NCI-H146 (cell line): ENCODE measurements at places on chromosomes 12 and 14.

DNA sequence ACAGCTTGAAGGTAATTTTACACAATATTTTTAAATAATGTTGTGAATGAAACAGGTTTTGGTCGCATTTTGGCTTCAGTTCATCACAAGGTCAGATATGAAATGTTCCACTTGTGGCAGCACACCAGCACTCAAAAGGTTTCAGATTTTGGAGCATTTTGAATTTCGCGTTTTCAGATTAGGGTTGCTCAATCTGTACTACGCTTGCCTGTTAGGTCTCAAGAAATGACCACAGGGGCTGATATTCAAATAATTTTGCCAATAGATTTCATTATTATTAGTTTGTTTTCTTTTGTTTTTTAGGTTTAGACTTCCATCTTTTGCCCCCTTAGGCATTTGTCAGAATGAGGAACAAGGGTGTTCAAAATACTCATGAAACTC is 29.8 kb downstream of the DICER1 start:
- no peak for DNase-seq

DNA sequence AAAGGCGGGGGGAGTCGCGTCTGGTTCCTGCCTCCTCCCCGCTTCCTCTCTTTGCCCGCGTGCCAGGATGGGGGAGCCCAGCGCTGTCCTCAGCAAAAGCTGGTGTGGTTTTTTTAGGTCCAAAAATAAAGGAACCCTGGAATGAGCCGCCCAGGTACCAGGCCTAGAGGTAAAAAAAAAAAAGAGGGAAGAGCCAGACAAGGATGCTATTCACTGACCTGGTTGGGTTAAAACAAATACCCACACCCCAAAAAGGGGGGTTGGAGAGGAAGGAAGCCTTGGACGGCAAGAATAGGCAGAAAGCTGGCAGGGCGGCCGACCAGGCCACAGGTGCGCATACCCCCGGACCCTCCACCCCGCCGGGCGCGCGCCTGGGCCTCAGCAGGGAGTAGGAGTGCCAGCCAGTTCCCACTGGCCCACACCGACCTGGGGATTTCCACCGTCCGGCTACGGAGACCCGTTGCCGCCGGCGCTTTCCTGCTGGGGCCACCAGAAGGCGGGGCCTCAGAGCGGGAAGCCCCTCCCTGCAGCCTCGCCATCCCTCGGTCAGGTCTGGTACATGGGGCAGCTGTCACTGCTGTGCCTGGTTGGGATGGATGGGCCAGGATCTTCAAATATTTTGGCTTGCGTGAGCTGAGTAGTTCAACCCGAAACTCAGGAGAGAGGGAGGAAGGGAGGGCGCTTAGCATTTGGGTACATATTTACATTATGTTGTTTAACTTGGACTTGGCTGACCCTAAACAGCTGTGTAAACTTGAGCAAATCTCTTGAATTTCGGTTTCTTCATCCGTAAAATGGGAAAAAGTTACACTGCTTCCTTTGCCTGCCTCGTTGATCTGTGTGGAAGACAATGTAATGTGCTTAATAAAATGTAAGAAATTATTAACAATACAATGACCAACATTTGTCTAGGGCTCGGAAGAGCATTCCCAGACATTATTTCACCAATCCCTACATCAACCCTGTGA is 5.4 kb upstream of the IRF2BPL start:
- peak; percentile 84 for DNase-seq

DNA sequence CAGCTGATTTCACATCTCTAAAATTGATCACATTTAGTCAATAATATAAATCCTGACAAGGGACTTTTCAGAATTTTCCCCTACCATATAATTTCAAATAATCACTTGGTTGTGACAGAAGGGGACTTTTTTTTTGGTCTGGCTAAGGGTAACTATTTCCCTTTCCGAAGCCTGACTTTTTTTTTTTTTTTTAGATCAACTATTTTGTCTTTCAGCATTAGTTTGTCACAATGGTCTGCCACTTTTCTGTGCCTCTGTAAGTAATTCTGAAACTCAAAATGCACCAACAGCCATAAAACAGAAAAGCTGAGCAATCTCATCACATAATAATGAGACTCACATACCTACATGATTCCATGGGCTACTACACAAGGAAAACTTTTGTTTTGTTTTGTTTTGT is 266.4 kb downstream of the SSPN start:
- DNase-seq = no peak

GRCh38 chr14:33780035-33780434 is 170.8 kb downstream of the EGLN3 start:
- DNase-seq = no peak

DNA sequence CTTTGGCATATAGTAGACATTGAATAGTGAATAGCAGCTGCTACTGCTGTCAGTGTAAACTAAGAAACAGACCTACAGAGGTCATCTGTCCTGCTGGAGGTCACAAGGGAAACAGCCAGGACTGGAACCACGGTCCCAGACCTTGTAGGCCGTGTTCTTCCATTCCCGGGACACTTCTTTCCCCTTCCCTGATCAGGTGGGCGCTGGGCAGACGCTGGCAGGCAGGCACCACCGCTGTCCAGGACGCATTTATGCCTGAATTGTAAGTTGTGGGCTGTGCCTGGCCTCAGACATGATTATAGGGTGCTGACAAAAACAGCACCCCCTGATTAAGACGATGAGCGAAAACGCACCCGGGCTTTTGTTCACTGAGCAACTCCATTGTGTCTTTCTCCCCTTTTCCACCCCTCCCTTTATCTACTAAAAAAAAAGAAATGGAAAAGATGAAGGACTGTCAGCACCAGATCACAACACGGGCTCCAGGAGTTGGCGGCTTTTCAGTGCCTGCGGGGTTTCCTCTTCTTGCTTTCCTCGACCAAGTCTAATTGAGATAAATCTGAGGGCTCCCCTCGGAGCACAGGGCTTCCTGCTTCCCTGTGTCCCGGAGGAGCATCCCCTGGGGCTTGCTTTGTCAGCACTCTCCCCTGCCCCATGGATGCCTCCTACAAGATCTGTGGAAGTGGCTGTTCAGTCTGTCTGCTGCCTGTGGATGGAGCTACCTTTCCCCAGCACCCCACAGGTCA is 80.6 kb downstream of the TSPAN9 start:
- no peak for DNase-seq

GRCh38 chr14:52824462-52824861 is 33.1 kb upstream of the GNPNAT1 start:
- DNase-seq = no peak

DNA sequence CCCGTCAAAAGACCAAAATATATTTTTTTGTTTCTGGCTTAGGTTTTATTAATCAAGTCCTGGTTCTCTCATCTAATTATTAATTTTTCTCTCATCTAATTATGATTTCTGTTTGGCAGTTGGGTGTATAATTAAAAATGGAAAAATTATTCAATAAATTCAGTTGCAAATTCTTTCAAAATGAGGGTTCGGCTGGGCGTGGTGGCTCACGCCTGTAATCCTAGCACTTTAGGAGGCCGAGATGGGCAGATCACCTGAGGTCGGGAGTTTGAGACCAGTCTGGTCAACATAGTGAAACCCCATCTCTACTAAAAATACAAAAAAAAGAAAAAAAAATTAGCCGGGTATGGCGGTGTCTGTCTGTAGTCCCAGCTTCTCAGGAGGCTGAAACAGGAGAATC is 3.9 kb upstream of the GTSF1 start:
- DNase-seq = no peak

DNA sequence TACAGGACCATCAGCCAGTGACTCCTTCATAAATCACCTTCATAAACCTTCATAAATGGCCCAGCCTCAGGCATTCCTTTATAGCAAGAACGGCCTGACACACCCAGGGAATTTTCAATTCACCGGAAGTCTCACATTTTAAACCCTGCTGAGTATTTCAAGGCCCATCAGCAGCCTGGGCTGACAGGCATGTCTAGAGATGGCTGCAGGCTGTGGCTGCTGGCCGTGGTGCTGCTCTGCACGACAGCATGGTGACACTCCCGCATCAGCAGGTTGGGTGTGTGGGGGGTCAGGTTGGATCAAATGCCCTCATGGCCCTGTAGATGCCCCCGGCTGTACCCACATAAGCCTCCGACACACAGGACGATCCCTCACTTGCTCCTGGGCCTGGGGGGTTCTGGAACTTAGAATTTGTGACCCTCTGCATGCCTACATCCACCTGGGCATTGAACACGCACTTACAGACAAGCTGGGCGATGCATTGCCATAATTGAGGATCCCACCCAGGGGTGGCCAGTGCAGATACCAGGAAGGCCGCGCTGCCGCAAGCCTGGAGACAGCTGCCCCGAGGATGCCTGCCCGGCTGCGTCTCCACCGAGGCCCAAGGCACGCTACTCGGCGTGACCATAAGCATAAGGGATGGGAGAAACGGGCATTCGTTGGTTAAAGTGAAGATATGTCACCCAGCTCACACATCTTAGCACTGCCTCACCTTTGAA is 124.3 kb downstream of the PIWIL1 start:
- DNase-seq = no peak

- no peak for DNase-seq
These were observed 225.0 kb upstream of the ARID2 start for GRCh38 chr12:45504316-45505010.

DNA sequence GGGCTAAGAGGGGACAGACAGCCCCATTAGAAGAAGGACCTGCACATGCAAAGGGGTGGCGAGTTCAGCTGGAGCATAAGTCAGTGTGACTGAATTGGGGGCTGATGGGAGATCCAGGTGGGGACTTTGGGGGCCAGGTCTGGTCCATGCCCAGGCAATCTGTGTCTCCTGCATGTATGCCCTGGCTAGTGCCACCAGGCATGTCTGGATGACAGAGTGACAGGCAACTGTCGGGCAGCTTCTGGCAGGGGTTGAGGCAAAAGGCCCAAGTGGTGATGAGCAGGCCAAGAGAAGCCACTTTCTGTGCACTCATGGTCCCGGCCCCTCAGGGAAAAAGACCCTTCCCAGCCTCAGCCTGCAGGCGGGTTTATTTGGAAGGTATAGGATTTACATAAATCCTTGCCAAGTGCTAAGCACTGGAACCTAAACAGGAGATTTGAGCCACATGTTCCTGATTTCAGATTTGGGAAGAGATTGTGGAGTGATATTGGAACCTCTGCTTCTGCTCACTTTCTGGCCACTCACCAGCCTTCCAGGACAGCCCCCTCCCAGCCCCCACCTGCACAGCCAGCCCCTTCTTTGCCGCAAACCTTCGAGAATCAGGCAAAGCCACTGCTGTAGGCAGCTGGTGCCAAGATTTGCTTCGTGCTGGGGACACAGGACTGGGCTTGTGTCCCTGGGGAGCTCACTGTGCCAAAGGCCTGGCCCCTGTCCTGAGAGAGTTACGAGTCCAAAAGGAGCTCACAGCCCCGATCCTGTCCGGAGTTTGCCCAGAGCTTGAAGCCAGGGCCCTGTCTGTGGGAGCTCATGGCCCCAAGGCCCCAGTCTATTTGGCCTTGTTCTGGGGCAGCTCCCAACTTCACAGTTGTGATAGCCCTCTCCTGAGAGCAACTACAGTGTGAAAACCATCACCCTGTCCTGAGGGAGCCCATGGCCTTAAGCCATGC is 232.5 kb upstream of the RTL1 start:
- no peak for DNase-seq

- no peak for DNase-seq
These were observed 18.8 kb downstream of the BEGAIN start for GRCh38 chr14:100568164-100568997.

GRCh38 chr12:56661979-56662638 is 16.3 kb upstream of the ATP5F1B start:
- no peak for DNase-seq

- peak; percentile 86 for DNase-seq
These were observed 1.3 kb downstream of the TRIM9 start for GRCh38 chr14:51093371-51094281.

- DNase-seq = no peak
These were observed 85.0 kb downstream of the ACTN1 start for GRCh38 chr14:68894123-68894522.

GRCh38 chr14:22386924-22387775 is 201.9 kb downstream of the DAD1 start:
- peak; percentile 35 for DNase-seq

GRCh38 chr12:65496617-65497016 is 218.1 kb downstream of the MSRB3 start:
- no peak for DNase-seq

- no peak for DNase-seq
These were observed 196.4 kb downstream of the RASSF9 start for GRCh38 chr12:85639834-85640233.

GRCh38 chr12:4135919-4136605 is 137.5 kb upstream of the CCND2 start:
- DNase-seq = no peak

GRCh38 chr12:77998236-77998786 is 167.6 kb downstream of the NAV3 start:
- DNase-seq = no peak

- DNase-seq = peak; percentile 56
These were observed 59.2 kb upstream of the RTRAF start for GRCh38 chr14:51929910-51930682.

DNA sequence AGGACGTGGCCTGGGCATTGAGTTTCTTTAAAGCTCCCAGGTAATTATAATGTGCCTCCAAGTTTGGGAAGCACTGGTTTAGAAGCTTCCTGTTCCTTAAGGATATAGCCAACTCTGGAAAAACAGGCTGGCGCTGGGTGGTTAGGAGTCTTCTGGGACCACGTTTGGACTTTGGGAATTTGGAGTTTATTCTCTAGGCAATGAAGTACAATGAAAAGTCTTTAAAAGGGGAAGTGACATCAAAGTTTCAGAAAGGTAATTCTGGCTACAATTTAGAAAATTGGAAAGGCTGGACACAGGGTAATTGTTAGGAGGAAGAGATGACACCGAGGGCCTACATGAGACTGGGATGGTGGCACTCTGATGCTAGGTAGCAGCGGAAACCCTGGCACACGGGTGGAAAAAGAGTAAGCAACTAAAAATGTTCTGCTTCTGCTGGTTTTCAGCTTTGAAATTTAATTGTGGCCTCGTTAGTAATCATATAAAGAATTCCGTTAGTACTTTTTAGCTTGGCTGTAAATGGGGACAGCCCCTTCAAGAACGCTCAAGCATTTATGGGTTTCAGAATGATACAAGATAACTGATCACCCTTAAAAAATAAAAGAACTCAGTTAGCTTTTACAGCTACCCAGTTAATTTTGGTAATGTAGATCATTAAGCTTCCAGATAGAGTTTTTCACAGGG is 12.7 kb upstream of the DCP1B start:
- no peak for DNase-seq

DNA sequence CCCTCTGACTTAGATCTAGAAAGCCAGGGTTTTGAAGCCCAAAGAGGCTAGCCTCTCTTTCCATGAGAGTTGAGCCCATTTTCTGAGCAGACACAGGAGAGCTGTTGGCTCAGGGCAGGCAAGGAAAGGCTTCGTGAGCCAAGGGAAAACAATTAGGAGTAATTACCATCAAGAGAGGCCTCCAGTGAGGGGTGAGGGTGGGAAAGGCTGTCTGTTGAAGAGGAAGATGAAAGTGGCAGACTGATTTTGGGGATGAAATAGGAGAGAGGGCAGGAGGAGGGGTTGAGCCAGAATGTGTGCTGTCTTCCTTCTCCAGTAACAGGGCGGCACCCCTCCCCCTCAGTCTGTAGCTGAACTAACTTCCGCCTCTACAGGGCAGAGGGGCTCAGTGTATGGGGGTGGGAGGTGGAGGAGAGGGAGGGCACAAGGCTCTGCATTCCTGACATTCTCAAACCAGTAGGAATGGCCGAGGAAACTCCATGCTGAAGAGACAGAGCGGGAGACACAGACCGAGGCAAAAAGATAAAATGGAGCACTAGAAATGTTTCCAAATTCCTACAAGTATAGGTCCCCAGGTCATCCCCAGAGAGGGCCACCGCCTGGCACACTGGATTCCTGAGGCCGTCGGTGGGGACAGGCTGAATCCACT is 33.1 kb upstream of the COL2A1 start:
- DNase-seq = no peak
